ENCODE measurements at places on chromosomes 1 and 21.

GRCh38 chr1:20381045-20381641, 90.5 kb downstream of the VWA5B1 start:
- no peak for DNase-seq

DNA sequence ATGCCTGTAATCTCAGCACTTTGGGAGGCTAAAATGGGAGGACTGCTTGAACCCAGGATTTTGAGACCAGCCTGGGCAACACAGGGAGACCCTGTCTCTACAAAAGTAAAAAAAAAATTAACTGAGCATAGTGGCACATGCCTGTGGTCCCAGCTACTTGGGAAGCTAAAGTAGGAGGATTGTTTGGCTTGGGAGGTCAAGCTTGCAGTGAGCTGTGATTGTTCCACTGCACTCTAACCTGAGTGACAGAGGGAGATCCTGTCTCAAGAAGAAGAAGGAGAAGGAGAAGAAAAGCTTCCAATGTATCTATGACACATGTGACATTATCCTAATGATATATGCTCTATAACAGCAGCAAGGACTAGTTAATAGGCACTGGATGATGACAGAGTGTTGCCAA, 20.1 kb upstream of the ARHGAP29 start:
- no peak for DNase-seq

GRCh38 chr1:193308438-193308837, 122.0 kb upstream of the B3GALT2 start:
- DNase-seq, result no peak

DNA sequence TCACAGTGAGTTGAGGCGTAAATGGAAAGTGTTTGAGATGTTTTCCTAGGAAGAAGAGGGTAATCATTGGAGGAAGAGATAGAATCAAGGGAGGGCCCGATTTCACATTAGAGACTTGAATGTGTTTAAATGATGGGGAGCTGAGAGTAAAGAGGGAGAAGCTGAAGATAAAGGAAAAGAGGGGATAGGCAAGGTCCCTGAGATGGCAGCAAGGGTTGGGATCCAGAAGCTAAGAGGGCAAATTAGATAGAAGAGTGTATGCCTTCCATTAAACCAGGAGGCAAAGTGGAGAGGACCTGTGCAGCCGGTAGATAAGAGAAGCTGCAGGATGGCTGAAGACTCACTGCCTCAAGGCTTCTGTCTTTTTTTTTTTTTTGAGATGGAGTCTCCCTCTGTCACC, 21.6 kb upstream of the CSF1 start:
- no peak for DNase-seq

GRCh38 chr1:247445526-247446356, 12.2 kb downstream of the OR2B11 start:
- DNase-seq, result no peak

- no peak for DNase-seq
Measured at GRCh38 chr1:226054519-226055327, 7.8 kb upstream of the H3-3A start.

DNA sequence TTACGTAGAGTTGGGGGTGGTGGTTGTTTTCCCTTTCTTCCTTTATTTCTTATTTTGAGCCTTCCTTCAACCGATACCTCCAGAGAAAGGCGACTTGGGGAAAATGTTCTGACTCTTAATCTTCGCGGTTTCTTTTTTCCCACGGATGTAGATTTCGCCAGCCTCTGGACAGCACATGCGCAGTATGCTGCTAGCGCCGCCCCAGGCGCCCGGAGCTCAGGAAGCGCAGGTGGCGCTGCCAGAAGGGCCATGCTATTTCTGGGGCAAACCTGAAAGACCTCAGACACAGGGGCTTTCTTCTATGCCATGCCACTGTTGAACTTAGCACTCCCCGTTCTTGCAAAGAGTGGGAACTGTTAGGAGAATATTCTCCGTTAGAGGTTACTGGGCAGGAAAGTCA, 392.1 kb downstream of the KIF26B start:
- DNase-seq, result no peak

DNA sequence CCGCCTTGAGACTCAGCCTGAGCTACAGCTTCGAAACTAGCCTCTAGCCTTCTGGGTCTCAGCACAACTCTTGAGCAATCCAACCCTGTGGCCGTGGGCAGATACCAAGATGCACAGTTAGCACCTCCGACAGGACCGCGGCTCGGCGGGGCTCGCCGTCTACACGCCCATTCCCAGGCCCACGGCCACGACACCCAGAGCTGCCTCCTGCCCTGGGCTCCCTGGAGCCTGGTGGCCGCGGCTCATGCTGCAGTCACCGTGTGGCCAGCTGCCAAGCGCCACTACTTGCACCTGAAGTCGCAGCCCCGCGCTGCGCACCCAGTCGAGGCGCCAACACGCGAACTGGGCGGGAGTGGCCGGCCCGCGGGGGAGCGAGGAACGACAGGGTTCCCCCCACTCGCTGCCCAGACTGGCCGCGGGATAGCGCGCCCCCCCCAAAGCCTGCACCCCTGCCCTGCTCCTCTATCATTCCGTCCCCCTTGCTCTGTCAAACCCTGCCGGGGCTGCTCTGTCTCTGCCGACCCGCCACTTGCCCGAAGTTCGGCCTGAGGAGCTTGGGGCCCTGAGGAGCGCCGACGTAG, 729 bp upstream of the CDCA8 start:
- no peak for DNase-seq

DNA sequence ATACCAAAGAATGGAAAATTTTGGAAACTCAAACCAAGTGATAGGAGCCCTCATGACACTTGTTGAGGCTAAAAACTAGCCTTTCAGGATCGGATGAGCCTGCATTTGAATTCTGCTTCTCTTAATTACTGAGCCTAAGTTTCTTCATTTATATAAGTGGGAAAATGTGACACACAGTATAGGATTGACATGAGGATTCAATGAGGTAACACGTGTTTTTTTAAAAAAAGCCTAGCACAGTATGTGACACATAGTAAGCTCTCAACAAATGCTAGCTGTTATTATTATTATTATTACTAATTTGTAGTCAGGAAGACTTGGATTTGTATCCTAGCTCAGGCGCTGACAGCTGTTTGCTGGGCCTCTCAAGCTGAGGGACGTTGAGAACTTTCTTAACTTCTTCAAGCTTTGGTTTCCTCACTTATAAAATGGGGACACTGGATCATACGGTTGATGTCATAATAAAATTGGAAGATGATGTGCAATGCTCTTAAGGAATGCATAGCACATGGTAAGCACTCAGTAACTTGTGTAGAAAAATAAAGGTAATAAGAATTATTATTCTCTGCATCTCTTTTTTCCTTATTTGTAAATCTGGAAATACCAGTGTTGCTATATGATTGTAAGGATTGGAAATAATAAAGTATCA, 55.4 kb upstream of the JUN start:
- DNase-seq, result no peak

DNA sequence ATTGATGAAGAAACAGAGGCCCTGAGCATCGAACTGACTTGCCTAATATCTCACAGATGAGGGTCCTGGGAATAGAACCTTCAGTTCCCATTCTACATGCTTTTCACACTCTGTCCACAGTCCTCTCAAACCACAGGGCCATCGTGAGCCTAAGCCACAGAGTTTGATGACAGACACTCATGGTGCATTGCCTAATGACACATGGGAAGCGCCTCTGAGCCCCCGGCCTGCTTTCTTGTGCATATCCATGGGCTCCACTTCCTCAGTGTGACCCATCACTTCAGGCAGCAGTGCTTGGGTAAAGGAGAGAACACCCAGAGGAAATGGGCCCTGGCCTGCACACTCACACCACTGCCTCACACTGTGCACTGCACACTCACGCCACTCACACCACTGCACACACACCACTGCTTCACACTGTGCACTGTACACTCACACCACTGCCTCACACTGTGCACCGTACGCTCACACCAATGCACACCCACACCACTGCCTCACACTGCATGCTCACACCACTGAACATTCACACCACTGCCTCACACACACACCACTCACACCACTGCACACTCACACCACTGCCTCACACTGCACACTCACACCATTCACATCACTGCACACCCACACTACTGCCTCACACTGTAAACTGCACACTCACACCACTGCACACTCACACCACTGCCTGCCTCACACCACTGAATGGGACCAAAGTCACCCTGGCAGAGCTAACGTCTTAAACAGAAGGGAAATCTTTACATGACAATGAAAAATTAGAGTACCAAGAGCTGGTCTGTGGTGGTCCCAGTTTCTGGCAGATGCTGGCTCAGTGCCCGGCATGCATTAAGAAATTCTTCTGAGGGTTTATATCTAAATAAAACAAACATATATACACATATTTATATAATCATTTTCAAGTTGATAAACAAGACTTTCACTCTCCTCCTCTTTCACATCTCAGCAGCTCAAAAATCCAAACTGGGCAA, 53.0 kb downstream of the KANK4 start:
- DNase-seq, result no peak

DNA sequence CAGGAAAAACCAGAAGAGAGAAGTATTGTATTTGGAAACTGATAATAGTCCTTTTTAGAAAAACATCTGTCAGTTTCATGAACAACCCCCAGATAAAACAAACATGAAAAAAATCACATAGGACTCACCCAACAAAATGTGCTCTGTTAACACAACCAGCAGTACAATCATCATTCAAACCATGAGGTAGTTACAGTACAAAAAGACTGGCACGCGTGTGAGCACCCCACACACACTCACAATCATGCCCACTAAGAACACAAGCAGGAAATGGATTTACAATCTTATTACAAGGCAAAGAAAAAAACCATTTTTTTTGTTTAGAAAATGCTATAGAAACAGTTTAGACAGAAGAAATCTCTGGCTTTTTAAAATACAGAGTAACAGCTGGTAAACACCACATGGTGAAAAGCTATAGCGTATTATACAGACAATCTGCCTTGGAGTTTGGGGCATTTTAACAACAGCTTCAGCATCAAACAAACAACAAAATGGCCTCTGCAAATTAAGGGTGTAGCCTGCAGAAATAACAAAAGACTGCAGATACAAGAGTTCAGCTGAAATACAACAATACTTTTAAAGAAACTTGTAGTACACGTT, 180.0 kb downstream of the CDC7 start:
- no peak for DNase-seq

DNA sequence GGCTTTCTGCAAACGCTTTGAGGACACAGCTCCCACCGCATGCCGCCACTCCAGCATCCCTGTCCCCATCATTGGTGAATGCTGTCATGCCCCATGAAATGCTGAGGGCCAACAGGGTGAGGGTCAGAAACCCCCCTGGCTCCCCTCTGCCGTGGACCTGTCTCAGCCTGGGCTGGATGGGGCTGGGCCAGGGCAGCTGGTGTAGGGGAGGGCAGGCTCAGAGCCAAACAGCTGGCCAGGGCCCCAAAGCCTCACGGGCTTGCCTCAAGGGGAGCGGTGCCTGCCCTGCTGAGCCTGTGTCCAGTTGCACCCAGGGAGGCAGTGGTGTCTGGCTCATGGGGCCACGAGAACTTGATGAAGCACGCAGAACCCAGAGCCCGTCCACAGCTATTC, 49.7 kb downstream of the S100B start:
- DNase-seq, result no peak

DNA sequence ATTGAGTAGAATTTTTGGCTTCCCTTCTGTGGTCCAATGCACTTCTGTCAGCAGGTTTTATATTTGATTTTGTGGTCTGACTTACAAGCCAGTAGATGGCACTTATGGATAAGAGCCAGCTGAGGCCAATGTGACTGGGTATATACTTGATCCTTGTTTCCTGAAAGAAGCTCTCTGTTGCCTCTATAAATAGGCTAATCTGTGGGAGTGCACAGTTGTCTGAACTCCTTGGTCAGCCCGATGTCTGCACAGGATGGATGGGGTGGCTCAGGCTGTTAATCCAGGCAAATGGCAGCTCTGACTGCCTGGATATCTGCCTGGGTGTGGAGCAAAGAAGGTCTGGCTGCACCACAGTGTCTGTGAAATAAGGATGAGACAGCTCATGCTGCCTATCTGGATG, 1183.7 kb upstream of the PRMT6 start:
- no peak for DNase-seq

GRCh38 chr1:212860713-212861581, 2.9 kb downstream of the FLVCR1 start:
- no peak for DNase-seq

GRCh38 chr1:182394055-182394775, 2.6 kb upstream of the GLUL start:
- no peak for DNase-seq

DNA sequence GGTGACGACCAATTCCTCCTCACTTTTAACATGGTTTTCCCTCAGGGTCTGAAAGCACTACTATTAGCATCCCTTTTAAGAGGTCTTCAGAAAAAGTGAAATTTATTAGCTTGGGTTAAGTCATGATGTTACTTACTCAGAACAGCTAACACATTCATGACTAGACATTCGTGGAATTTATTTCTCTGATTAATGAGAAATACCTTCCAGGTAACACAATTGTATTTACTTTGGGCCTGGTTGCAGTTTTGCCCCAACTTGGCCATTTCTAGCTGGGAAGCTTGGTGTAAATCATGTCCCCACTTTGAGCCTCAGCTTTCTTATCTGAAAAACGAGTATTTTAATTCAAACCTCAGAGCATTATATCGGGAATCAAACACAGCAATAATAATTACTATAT, 119.2 kb upstream of the SPATA6 start:
- DNase-seq, result no peak

DNA sequence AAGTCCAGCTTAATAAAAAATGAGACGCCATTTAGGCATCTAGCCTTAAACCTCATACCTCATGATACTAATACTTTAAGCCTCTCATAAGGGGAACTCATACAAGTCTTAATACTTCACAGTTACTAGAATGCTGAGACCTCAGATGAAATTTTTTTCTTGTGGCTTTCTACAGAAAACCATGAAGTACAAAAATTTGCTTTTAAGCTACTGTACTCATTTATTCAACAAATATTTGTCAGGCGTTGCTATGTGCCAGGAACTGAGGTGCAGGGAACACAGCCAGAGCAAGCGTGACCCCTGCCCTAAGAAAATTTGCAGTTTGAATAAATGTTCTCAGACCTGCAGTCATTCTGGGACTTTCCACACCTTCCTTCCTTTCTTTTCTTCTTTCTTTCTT, 150.6 kb downstream of the MRPL39 start:
- DNase-seq, result peak; percentile 67

DNA sequence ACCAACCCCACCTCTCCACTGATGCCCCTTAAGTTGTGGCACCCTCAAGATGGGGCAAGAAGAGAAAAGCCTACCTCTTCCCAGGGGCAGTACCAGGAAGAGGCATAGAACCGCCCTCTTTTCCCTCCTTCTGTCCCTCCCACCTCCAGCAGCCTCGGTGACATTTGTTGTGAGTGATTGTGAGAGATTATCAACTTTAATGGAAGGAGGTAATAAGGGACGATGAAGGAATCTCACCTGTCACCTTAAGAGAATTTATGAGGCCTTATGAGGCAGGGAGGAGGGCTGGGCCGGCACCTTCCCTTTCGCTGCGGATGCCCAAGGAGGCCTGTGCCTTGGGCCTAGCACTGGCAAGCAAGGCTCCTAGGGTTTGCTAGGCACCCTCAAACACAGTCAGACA, 1.4 kb upstream of the ADGRB2 start:
- DNase-seq, result no peak

DNA sequence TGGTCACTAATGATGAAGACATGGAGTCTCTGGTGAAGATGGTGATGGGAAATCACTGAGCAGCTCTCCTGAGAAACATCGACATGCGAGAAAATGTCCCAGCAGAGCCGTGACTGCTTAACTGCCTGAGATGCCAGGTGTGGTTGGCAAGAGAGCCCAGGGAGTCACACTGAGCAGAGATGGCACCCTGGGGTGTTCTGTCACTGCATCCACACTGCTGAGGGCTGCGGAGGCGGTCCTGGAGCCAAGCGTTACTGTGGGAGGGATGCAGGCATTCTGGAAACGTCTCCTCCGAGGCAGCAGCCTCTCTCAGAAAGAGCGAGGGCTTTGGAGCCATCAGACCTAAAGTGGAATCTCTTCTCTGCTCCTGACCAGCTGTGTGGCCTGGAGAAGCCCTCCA, 57.2 kb downstream of the EPHB2 start:
- no peak for DNase-seq

Data from CD4-positive, alpha-beta T cell treated with Interleukin-15 for 4 hours (primary cell).